ENCODE measurements at places on chromosomes 1 and 21.

DNA sequence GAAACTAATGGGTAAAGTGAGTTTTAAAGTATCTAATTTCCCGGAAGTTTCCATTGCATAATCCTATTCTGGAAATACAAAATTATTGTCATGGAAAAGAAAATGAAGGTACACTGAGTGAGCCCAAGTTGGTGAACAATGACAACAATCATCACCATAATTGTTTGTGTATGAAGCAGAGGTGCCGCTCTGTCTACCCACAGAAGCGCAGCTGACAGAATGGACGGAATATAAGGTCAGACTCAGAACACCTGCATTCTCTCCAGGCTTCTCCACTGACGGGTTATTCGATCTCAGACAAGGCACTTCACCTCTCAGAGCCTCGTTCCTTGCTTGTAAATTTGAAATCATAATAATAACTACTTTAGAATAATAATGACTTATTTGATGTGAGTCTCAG, 99.1 kb upstream of the NGF start:
- DNase-seq, result peak; percentile 32

DNA sequence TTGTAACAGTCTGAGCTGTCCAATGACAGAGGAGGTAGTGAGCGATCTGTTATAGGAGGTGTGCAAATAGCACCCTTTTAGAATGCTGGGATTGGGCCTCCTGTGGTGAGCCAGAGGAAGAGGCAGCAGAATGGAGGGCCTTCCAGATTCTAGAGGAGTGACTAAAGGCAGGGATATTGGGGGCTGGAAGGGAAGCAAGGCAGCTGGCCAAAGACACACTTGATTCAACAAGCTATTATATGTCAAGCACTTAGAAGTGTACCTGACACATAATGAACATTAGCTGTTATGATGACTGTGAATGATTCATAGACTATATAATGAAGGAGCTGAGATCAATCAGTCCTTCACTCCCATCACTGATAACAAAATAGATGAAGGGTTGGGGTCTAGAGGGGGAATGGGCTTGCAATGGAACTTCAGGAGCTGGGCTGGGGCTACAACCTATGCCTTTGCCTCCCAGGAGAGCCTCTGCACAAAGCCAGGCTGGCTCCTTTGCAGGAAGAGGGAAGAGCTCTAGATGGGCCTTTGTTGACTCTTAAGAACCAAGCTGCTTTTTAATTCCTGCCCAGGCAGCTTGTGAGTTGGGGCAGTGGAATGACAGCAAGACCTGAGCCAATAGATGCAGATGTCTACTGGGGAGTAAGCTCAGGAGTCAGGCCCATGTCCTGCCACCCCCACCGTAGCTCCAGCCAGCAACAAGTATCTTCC, 2.3 kb upstream of the MKNK1 start:
- no peak for DNase-seq

- DNase-seq, result no peak
Observed at GRCh38 chr1:171107262-171107940, 16.7 kb downstream of the FMO3 start.

DNA sequence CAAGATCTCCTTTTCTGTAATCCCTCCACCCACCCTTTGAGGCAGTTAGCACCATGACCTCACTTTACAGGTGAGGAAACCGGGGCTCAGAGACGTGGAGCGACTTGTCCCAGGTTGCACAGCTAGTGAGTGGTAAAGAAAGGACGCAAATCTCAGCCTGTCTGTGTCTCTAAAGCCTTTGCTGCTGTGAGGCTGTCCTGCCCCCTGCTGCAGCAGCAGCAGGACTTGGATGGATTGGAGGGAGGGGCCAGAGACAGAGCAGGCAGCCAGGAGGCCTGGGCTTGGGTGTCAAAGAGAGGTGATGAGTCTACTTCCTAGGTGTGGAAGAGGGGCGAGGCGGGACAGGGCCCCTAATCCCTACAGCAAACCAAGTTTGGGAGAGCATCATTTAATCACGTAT, 69.6 kb downstream of the PTPRU start:
- DNase-seq, result no peak

- DNase-seq, result no peak
Observed at GRCh38 chr1:90494748-90495282, 222.3 kb downstream of the BARHL2 start.

DNA sequence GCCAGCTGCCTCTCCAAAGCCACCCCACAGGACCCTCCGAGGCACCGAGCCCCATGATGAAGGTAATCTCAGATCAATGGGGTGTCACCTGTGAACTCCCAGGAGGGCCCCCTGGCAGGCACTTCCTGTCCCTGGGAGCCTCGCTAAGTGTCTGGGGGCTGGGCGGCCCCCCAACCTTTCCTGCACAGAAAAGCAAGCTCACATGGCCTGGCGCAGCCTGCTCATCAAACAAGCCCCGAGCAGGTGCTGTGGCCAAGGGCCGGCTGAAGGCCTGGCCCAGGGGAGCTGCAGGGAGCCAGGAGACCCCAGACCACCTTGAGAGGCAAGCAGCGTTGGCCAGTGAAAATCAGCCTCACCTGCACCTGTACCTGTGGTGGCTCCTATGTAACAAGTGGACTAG, 2.9 kb downstream of the RIPK4 start:
- DNase-seq, result no peak

DNA sequence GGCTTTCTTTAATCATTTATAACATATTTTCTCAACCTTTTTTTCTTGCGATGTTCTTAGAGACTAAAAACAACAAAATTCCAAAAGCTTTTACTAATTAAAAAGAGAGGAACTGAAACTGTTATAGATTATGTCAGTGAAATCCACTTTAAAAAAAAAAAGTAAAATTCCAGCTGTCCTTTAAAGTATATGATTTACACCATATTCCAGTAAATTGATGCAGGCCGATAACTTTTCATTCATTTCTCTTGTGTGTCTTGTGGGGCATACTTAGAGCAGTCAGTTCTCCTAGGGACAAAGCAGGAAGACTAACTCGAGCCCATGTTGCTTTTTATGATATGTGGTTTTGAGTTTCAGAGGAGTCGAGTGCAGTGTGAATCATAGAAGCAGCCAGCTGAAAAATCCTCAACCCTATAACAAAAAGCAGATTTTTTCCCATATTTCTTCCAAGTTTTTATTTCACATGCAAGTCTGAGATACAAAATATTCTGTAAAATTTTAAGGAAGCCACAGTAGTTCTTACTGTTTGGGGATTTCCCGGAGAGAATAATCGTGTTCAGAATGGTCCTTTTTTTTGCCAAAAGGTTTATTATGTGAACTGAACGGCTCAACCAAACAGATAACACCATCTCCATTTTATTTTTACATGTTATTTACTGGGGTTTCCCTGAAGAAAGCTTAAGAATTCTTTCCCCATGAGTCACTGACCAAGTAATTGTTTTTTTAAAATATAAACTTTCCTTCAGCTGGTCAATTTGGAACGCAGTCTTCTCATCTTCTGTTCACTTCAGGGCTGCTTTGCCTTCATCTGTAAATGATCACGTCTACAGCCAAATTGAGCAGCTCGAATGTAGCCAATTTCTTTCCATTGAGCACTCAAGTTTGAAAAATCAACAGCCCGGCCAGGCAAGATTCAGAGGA, 77.0 kb upstream of the C1orf105 start:
- no peak for DNase-seq

GRCh38 chr21:36097427-36098181, 27.8 kb downstream of the CBR1 start:
- no peak for DNase-seq

GRCh38 chr1:179351281-179351680, 14.5 kb upstream of the AXDND1 start:
- no peak for DNase-seq
